ENCODE measurements at places on chromosomes 16 and 17.
A peak's percentile ranks its signal among the peaks of the same experiment; 100 is the strongest.

GRCh38 chr16:56346131-56346890 lies 79.0 kb downstream of the AMFR start:
- no peak for DNase-seq

GRCh38 chr17:19003543-19004420 lies 782 bp downstream of the FAM83G start:
- peak; percentile 10 for DNase-seq

- DNase-seq = no peak
These were observed 150.9 kb downstream of the HS3ST3B1 start for GRCh38 chr17:14451729-14452191.

DNA sequence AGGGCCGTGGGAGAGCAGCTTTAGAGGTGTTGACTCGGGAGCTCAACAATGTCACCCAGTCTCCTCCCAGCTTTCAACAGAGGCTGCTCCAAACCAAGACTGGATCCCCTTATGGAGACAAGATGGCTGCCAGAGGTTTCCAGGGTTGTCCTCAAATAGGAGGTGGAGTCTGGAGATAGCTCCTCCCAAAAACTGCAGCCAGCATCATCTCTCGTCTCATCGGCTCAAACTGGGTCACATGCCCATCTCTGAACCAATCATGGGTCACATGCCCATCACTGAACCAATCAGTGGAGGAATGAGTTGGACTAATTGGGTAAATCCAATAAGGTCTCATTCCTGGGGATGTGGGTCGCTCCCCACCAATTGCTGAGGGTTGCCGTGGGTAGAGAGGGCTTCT lies 41.1 kb upstream of the C16orf82 start:
- DNase-seq = no peak

GRCh38 chr17:48915459-48916282 lies 7.5 kb downstream of the UBE2Z start:
- DNase-seq = peak; percentile 41

DNA sequence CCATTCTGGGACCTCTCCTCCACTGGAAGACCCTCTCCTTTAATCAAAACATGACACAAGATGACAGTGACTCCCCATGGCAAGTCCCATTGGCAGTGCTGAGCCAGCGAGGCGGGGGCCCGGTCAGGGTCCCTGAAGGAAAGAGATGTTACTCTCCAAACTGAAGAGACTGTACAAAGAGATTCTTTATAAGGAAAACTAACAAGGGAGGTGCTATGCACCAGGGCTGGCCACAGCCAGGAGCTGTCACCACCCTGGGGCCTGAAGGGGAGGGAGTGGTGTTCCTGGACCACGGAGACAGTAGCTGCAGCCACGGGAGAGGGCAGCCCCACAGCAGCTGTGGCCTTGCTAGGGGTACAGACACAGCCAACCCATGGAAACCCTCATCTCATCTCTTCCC lies 123.1 kb downstream of the XYLT1 start:
- no peak for DNase-seq

DNA sequence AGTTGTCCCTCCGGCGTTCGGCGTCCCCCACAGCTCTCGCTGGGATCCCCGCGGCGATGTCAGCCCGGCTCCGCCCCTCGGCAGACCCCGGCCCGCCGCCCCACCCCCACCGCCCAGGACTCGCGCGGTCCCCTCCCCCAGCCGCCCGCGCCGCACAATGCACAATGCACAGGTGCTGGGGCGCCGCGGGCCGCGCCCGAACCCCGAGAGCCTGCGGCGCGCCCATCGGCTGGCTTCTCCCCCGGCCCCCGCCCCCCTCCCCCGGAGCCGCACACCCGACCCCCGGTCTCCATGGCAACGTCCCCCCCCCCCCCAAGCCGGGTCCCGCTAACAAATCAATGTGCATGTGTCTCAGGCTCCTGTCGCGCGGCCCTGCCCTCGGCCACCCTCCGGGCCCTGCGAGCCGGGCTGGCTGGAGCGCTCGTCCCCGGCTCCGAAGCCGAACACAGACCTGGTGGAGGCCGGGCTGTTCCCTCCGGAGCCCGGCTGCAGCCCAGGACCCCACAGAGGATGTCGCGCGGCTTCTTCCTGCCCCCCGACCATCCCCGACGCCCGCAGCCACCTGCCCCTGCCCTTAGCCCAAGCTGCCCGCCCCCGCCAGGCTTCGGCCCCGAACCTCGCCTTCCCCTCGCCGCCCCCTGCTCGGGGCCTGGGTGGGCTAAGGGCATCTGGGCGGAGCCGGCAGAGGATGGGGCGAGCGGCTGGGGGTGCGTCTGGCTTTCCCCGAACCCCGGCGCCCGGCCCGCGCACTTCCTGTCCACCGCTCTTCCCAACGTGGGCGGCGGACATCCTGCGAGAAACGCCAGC lies 818 bp upstream of the CBX8 start:
- DNase-seq = peak; percentile 36
